ENCODE measurements at places on chromosomes 6 and 20.

DNA sequence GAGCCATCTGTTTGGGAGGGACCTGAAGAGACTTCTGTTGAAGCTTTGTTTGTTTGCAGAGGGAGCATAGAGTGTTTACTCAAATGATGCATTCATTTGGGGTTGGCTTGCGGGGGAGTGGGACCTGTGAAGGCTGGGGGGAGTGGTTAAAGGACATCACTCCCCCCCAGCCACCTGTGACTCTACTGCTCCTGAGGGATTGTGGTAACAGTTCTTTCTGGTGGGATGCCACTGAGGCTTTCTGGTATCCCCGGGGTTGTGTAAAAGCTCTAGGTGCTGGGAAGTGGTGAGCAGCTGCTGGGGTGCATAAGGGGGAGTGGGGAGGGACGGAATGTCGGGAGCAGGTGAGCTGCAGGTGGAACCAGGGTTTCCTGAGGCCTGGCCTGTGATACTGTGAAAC is 239.2 kb upstream of the QKI start:
- no peaks in the 10 kb centered on the region for H3K27me3 ChIP-seq
- peak overlapping the region; percentile 50 for H3K27ac ChIP-seq
- H3K36me3 ChIP-seq: no peaks in the 10 kb centered on the region
- H3K4me1 ChIP-seq: no peaks in the 10 kb centered on the region
- H3K4me3 ChIP-seq: no peak overlapping the region

- peak overlapping the region; percentile 90 for H3K27ac ChIP-seq
- H3K27me3 ChIP-seq: peaks cover 4% of the 10 kb centered on the region
- H3K4me1 ChIP-seq: peaks cover 44% of the 10 kb centered on the region
- H3K36me3 ChIP-seq: peaks cover 21% of the 10 kb centered on the region
- peak overlapping the region; percentile 92 for H3K4me3 ChIP-seq
Measured at GRCh38 chr6:82246370-82246769, 1.2 kb downstream of the IBTK start.

GRCh38 chr6:68128211-68128610 is 506.9 kb upstream of the ADGRB3 start:
- no peaks in the 10 kb centered on the region for H3K4me1 ChIP-seq
- no peak overlapping the region for H3K27ac ChIP-seq
- no peaks in the 10 kb centered on the region for H3K36me3 ChIP-seq
- H3K27me3 ChIP-seq: no peaks in the 10 kb centered on the region
- no peak for DNase-seq
- H3K4me3 ChIP-seq: no peak overlapping the region

- H3K27ac ChIP-seq: no peak overlapping the region
- H3K27me3 ChIP-seq: no peaks in the 10 kb centered on the region
- no peaks in the 10 kb centered on the region for H3K36me3 ChIP-seq
- DNase-seq: no peak
- H3K4me1 ChIP-seq: no peaks in the 10 kb centered on the region
- no peak overlapping the region for H3K4me3 ChIP-seq
Measured at GRCh38 chr6:132062626-132063025, 111.5 kb upstream of the CCN2 start.

DNA sequence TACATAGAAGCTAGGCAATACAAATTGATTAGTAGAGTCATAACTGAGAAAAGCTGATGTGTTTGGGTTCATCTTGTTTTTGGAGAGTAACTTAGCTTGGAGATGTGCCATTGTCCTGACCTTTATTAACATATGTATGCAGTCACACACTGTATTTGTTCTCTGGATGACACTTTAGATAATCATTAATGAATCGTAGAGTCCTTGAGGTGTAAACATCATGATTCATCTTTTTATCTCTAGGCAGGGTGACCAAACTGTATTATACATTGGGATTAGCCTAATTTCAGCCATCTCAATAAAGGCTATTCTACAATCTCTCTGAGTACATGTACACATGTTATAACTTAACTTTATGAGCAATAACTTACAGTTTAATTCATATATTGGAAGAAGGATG is 3.6 kb upstream of the MTCL3 start:
- no peak overlapping the region for H3K27ac ChIP-seq
- peaks cover 18% of the 10 kb centered on the region for H3K4me1 ChIP-seq
- no peak for DNase-seq
- no peak overlapping the region for H3K4me3 ChIP-seq

- no peak overlapping the region for H3K4me3 ChIP-seq
- DNase-seq: no peak
- H3K36me3 ChIP-seq: peaks cover 34% of the 10 kb centered on the region
- H3K4me1 ChIP-seq: peaks cover 28% of the 10 kb centered on the region
Measured at GRCh38 chr20:32404017-32404416, 45.9 kb downstream of the ASXL1 start.

DNA sequence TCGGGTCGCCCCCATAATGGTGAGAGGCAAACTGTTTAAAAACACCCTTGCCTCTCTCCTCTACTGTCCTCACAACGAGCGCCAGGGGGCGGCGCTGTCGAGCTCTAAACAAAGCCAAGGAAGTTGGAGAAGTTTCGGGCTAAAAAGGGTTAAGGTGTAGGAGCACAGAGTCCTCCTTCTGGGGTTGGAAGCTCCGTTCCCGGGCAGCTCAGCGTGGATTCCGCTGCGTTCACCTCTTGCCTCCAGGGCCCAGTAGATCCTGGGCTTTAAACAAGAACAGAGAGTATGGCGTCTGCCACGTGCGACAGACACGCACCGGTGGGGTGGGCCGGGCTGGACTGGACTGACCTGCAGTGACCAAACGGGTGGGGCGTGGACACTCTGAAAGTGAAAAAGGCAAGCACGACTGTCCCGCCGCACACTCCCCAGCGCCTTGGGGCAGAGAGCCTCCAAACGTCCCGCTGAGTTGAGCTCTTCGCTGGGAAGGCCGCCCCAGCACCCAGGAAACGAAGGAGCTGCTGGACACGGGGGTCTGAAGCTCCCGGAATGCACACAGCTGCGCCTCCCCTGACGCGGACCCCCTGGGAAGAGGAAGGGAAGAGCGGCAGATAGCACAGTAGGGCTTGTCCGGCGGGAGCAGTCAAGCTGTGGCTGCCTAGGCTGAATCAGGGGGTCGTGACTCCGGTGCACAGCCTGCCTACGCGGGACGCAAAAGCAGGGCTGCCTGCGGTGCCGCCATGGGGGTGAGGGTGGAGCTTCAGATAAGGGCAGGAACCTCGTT is 1.6 kb upstream of the THBD start:
- peaks cover 74% of the 10 kb centered on the region for H3K27me3 ChIP-seq
- no peak overlapping the region for H3K4me3 ChIP-seq
- no peak overlapping the region for H3K27ac ChIP-seq
- no peaks in the 10 kb centered on the region for H3K36me3 ChIP-seq

DNA sequence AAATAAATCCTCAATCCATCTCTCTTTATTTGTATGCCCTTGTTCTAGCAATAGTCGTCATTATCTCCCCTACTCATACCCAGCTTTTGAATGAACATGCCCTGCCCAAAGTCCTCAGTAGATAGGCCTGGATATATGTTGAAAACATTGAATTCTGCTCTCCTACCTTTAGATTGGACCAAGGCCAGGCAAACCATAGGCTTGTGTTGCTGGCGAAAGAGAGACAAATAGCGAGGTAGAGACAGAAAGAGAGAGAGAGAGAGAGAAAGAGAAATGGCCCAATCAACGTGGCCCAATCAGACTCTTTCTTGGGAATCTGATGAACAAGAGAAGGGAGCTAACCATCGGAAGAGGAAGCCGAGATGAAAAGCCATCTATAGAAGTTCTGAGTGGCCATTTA is 45.2 kb downstream of the NEDD9 start:
- H3K4me3 ChIP-seq: no peak overlapping the region
- no peak overlapping the region for H3K27ac ChIP-seq

- no peak overlapping the region for H3K4me3 ChIP-seq
- peaks cover 20% of the 10 kb centered on the region for H3K27me3 ChIP-seq
- no peaks in the 10 kb centered on the region for H3K4me1 ChIP-seq
- H3K27ac ChIP-seq: no peak overlapping the region
- no peak for DNase-seq
Measured at GRCh38 chr6:32432050-32432450, 7.6 kb upstream of the HLA-DRA start.

GRCh38 chr6:106214531-106214930 is 111.0 kb downstream of the ATG5 start:
- peaks cover 8% of the 10 kb centered on the region for H3K36me3 ChIP-seq
- peaks cover 4% of the 10 kb centered on the region for H3K4me1 ChIP-seq
- H3K27me3 ChIP-seq: no peaks in the 10 kb centered on the region
- no peak for DNase-seq

- no peaks in the 10 kb centered on the region for H3K4me1 ChIP-seq
- peaks cover 4% of the 10 kb centered on the region for H3K27me3 ChIP-seq
- no peak overlapping the region for H3K4me3 ChIP-seq
- H3K36me3 ChIP-seq: no peaks in the 10 kb centered on the region
Measured at GRCh38 chr6:16004934-16005679, 123.8 kb upstream of the MYLIP start.

DNA sequence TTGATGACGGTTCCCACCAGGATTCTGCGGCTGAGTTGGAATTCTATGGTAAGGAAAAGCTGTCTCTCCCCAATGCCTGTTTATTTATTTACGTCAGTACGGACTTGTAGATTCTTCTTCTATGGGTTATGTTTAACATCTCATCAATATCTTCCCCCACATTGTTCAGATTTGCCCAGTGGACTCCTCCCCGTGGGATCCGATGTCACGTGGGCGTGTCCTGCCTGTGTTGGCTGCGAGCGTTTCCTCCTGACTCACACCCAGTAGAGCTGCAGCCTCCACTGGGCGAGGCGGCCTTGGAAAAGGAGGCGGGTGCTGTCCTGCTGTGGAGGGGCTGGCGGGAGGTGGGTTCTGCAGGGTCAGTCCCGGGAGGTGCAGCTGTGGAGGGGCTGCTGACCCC is 46.8 kb upstream of the SLCO4A1 start:
- peaks cover 2% of the 10 kb centered on the region for H3K4me1 ChIP-seq
- no peak overlapping the region for H3K4me3 ChIP-seq
- no peaks in the 10 kb centered on the region for H3K36me3 ChIP-seq
- H3K27ac ChIP-seq: no peak overlapping the region
- DNase-seq: peak; percentile 34

GRCh38 chr6:32387589-32388340 is 16.1 kb upstream of the TSBP1 start:
- H3K4me1 ChIP-seq: peaks cover 5% of the 10 kb centered on the region
- H3K4me3 ChIP-seq: no peak overlapping the region
- no peak overlapping the region for H3K27ac ChIP-seq
- no peak for DNase-seq
- no peaks in the 10 kb centered on the region for H3K36me3 ChIP-seq

GRCh38 chr6:25312034-25312620 is 33.0 kb downstream of the CARMIL1 start:
- no peak overlapping the region for H3K4me3 ChIP-seq
- H3K27me3 ChIP-seq: no peaks in the 10 kb centered on the region
- no peak overlapping the region for H3K27ac ChIP-seq
- H3K4me1 ChIP-seq: peaks cover 6% of the 10 kb centered on the region
- no peaks in the 10 kb centered on the region for H3K36me3 ChIP-seq
- DNase-seq: no peak

GRCh38 chr6:13834790-13835189 is 20.4 kb upstream of the MCUR1 start:
- H3K27ac ChIP-seq: no peak overlapping the region
- H3K27me3 ChIP-seq: peaks cover 18% of the 10 kb centered on the region
- DNase-seq: no peak

DNA sequence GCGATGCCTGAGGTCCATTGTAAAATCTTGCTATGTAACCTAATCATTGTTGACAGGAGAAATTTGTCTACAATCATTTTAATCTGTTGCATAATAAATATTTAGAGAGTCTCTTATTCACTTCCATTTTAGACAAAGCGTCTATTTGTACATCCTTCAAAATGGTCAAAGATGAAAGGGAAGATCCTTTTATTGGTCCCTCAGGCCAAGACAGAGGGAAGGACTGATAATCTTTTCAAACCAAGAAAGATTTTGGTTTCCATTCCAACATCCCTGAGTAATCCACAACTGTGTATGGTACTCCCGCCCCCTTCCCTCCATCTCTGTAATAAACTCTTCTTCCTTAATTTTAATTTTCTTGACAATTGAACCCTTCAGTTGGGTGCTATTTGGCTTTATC is 111.6 kb upstream of the SCP2D1 start:
- DNase-seq: no peak
- H3K36me3 ChIP-seq: no peaks in the 10 kb centered on the region
- no peaks in the 10 kb centered on the region for H3K27me3 ChIP-seq
- H3K4me1 ChIP-seq: peaks cover 7% of the 10 kb centered on the region
- no peak overlapping the region for H3K4me3 ChIP-seq

GRCh38 chr6:145092554-145092953 is 642.8 kb downstream of the EPM2A start:
- no peak overlapping the region for H3K27ac ChIP-seq
- no peak overlapping the region for H3K4me3 ChIP-seq
- no peaks in the 10 kb centered on the region for H3K36me3 ChIP-seq

- no peaks in the 10 kb centered on the region for H3K4me1 ChIP-seq
- H3K27me3 ChIP-seq: no peaks in the 10 kb centered on the region
- peaks cover 18% of the 10 kb centered on the region for H3K36me3 ChIP-seq
- no peak for DNase-seq
Measured at GRCh38 chr6:100592929-100593328, 128.2 kb upstream of the SIM1 start.

- peaks cover 9% of the 10 kb centered on the region for H3K4me1 ChIP-seq
- DNase-seq: no peak
- no peak overlapping the region for H3K27ac ChIP-seq
- H3K36me3 ChIP-seq: no peaks in the 10 kb centered on the region
Measured at GRCh38 chr20:3374296-3374695, 33.2 kb downstream of the DNAAF9 start.

DNA sequence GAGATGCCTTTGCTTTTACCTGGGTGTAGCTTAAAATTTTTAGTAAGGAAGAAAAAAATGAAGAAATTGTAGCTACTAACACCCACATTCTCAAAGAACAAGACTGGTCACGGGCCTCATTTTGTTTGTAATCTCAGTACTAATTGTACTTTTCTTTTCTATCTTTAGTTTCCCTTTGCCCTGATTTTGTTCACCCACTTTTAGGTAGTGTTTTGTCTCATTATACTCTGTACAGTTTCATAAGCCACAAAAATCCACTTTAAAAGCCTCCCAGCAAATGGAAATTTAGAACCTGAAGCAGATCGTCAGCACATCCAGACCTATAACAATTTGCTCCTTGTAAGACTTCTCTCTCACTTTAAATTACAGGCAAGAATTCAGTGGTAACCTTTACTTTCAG is 43.3 kb downstream of the TP53INP2 start:
- H3K4me3 ChIP-seq: no peak overlapping the region
- H3K36me3 ChIP-seq: peaks cover 46% of the 10 kb centered on the region
- no peaks in the 10 kb centered on the region for H3K4me1 ChIP-seq
- DNase-seq: no peak
- H3K27me3 ChIP-seq: no peaks in the 10 kb centered on the region
- no peak overlapping the region for H3K27ac ChIP-seq

DNA sequence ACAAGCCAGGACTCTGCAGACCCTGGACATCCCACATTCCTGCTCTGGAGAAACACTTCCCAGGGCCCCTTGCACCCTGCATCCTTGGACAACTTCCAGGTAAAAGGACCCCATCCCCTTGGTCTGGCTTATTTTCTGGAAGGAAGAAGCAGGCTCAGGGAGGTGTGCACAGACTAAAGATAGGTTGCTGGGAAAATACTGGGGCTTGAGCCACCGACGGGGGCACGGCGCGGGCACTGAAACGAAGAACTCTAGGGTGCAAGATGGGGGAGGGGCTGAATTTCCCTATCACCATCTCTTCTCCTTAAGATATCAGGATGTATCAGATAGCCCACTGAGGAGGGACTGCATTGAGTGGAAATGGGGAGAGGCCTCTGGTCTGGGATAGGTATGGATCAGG is 805 bp downstream of the FRS3 start:
- H3K4me3 ChIP-seq: peak overlapping the region; percentile 84
- H3K27ac ChIP-seq: peak overlapping the region; percentile 58
- no peak for DNase-seq
- no peaks in the 10 kb centered on the region for H3K36me3 ChIP-seq

- H3K27me3 ChIP-seq: peaks cover 43% of the 10 kb centered on the region
- H3K27ac ChIP-seq: no peak overlapping the region
Measured at GRCh38 chr6:34125939-34126338, 19.9 kb downstream of the GRM4 start.
